Stimulated activated naive CD4-positive, alpha-beta T cell treated with Interleukin-2 at 50 U/mL for 16 hours (primary cell): ENCODE measurements at places on chromosomes 11 and 22.

DNA sequence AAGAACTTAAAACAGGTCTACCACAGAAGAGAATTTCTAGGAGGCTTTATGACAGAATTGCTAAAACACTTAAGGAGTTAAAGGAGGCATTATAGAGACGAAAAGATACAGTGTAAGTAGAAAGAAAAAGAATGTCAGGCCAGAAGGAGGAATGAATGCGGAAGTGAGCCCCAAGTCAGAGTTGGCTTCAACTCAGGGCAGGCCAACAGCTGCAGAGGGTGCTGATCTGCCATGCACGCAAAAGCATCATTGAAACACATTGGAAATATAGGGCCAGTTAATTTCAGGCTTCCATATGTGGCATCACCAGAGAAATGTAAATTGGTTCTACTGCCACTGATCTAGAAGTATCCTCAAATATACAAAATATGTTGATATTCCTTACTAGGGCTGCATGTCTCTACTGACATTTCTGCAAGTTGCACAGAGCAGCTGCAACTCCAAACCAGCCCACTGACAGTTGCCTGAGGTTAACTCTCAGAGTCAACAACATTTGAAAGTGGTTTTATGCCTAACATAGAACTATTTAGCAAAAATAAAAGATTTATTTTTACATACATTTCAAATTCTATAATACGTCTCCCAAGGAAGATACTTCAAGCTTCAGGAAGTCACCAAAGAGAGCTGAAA is 324.1 kb downstream of the C11orf87 start:
- no peak for DNase-seq

DNA sequence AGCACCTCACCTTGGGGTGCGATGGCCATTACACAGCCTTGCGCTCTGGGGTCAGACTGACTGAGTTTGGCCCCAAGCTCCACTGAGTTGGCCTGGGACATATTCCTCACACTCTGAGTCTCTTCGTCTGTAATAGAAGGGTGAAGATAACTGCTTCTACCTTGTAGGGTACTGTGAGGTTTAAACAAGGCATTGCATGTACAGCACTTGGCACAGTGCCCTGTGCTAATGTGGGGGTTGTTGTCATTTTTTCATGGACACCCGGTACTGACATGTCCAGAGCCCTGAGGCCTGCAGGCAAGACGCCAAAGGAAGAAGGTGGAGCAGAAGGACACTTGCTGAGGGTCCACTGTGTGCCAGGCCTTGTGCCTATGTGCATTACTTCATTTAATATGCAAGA is 50.7 kb downstream of the OTOG start:
- DNase-seq, result no peak

DNA sequence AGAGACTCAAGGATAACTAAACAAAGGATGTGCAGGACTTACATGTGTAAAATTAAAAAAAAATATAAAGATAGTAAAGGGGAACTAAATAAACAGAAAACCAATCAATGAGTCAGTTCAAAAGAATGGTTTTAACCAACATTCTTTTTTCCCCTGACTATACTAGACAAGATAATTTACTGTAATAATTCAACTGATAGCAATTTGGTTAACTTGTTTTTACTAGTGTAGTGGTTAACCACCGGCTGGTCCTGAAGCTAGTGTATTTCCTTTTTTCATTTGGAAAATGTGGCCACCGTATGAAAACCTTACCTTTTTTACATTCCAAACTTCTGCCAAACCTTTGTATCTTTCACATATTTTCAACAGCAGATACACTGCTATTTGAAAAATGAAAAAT is 123.1 kb downstream of the ARHGAP42 start:
- DNase-seq, result no peak

DNA sequence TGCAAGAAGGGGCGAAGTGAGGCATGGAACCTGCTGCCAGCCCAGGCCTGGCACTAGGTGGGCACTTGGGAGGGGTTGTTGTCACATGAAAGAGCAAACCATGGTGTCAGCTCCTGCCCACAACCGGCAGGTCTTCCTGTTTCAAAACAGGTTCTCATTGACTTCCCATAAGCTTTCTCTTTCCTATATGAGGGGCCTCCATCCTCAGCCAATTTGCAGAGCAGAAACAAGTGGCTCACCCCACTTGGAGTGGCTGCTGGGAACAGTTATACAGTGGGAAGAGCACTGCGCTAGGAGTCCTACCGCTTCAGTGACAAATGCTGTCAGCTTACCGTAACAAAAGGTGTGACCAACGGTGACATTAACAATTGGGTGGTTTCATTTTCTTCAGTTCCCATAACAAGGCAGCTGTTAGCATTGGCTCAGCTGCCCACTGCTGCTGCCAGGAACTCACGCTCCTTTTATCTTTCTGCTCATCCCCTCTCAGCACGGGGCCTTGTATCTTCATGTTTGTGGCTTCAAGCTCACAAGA is 10.2 kb upstream of the SSTR3 start:
- DNase-seq, result no peak

- no peak for DNase-seq
These were observed 76.1 kb downstream of the SOX6 start for GRCh38 chr11:16280256-16280682.
